Panc1 (cell line): ENCODE measurements at places on chromosomes 3 and 15.
A peak's percentile ranks its signal among the peaks of the same experiment; 100 is the strongest.

GRCh38 chr3:52198643-52199608 is 966 bp downstream of the ALAS1 start:
- peaks cover 7% of the 10 kb centered on the region for H3K36me3 ChIP-seq
- no peak for DNase-seq
- H3K27ac ChIP-seq: peak overlapping the region; percentile 86

GRCh38 chr3:78497021-78497420 is 1270.8 kb downstream of the ROBO1 start:
- H3K4me1 ChIP-seq: no peaks in the 10 kb centered on the region
- H3K27me3 ChIP-seq: no peaks in the 10 kb centered on the region
- no peaks in the 10 kb centered on the region for H3K36me3 ChIP-seq
- no peak overlapping the region for H3K4me3 ChIP-seq

DNA sequence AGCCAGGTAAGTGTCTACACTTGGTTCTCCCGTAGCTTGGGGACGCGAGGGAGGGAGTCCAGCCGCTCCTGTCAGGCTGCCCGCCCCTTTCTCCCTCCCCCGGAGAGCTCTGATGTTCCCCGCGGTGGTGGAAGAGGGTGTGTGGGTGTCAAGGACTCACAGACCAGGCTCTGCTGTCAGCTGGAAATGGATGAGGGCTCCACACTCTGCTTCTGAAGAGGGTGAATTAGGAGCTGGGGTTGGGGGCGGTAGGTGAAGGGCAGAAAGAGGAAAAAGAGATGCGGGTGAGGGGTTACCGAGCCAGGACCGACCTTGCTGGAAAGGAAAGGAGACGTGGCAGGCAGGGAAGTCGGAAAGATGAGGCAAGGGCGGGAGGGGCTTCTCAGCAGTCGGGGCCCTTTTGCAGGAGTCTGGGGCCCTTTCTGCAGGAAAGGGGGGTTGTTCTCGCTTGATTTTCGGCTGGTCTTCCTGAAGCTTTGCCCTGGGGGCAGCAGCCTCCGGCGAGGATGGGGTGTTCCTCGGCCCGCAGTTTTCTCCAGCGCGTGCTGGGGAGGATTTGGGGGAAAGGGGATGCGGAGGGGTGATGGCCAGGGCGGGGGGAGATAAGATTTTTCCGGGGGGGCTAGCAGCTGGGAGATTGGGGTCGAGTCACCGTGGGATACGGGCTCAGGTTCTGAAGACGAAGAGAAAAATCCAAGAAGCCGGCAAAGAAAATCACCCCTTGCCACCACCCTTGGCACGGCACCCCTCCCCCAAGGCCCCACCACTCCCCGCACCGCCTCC is 602 bp upstream of the BAHD1 start:
- peak overlapping the region; percentile 80 for H3K4me3 ChIP-seq
- H3K36me3 ChIP-seq: no peaks in the 10 kb centered on the region; the same call in 1 of the 2 replicates
- H3K4me1 ChIP-seq: peaks cover 62% of the 10 kb centered on the region
- H3K27ac ChIP-seq: peak overlapping the region; percentile 91

DNA sequence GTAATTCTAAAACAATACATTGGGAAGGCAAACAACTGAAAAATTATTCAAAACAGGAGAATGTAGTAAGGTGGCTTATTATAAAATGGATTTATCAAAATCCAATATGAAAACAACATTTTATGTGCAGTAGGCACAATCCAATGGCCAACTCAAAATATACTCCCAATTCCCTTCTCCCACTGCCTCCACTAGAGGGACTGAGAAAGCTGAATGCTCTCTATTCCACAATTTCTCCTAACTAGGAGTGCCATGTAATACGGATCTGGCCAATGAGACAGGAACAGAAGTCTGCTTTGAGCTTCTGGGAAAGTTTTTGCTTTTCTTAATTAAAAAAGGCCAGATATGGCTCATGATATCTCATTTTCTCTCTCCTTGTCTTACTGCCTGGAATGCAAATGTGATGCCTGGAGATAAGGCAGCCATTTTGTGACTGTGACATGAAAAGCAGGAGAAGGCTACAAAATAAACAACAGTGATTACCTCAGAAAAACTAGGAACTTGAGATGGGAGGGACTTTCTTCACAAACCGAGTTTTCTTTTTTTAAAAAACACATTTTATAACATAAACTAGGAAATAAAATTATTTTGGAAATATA is 18.8 kb upstream of the VGLL4 start:
- no peaks in the 10 kb centered on the region for H3K27me3 ChIP-seq
- H3K4me1 ChIP-seq: peaks cover 8% of the 10 kb centered on the region; the same call in 1 of the 2 replicates
- H3K36me3 ChIP-seq: no peaks in the 10 kb centered on the region
- DNase-seq: no peak
- no peak overlapping the region for H3K4me3 ChIP-seq

DNA sequence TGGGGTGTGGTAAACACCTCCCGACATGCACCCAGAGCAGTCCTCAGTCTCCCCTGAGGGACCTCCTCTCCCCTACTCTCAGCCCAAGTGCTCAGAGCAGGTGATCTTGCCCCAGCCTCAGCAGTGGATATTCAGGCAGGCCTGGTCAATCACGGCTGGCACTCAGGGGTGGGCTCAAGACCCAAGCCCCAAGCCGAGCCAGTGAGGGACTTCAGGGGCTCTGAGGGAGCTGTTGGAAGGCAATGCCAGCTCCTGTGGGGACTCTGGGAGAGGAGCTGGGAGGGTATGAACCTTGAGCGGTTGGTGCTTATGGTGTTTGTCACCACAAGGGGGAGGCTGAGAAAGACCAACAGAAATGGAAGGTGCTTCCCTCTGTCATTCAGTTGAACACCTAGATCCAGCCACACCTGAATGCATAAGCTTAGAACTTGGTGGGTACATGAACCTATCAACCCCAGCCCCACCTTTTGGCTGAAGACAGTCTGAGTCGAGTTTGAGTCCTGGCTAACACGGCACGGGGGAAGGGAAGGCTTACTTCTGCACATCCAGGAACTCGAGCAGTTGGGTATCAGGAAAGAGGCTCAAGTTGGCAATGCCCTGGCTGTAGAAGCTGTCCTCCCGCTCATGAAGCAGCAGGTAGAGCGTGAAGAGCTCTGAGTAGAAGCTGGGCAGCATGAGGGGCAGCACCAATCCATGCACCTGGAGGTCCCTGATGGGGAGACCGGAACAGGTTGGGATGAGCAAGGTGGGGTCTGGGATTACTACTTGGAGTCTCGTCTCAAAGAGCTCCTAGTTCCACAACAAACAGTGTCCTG is 19.2 kb downstream of the ALS2CL start:
- no peak for DNase-seq
- no peak overlapping the region for H3K4me3 ChIP-seq
- no peaks in the 10 kb centered on the region for H3K27me3 ChIP-seq
- no peaks in the 10 kb centered on the region for H3K36me3 ChIP-seq

DNA sequence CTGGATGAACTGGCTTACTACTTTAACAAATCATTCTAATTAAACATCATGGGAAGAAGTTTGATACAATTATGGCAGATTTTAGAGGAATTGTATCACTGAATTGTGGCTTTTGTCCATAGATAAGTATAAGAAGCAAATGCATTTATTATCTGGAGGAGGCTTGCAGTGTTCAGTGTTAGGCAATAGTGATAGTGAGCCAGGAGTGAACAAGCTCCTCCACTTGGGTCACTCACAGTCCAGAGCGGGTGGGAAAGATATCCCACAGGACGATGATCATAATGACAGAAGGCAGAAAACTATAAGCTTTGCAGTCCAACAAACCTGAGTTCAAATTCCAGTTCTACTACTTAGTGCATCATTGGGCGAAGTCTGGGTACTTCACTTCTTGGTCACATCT is 64.0 kb upstream of the VILL start:
- H3K4me1 ChIP-seq: no peaks in the 10 kb centered on the region
- no peaks in the 10 kb centered on the region for H3K36me3 ChIP-seq
- no peak for DNase-seq
- no peaks in the 10 kb centered on the region for H3K27me3 ChIP-seq
- no peak overlapping the region for H3K27ac ChIP-seq
